ENCODE measurements at places on chromosomes 11 and 22.
A peak's percentile ranks its signal among the peaks of the same experiment; 100 is the strongest.

GRCh38 chr11:35017528-35018342, 101.3 kb downstream of the PDHX start:
- DNase-seq, result no peak

DNA sequence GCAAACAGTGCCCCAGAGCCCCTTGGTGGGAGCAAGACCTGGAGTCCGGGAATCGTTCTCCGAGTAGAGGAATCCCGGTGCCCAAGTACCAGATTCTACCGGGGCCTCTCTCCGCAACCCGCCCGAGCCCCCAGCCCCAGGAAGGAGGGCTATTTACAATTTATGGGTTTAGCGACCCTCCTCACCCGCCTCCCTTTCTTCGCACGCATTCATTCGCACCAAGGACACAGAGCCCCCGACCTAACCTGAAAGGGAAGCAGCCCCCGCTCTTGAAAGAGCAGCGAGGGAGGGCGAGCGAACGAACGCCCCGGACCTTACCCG, 628 bp downstream of the LRP4 start:
- no peak for DNase-seq

- no peak for DNase-seq
Measured at GRCh38 chr11:19493446-19494213, 219.0 kb upstream of the NAV2 start.

GRCh38 chr22:37285937-37286336, 3.6 kb downstream of the CYTH4 start:
- DNase-seq, result no peak

- no peak for DNase-seq
Measured at GRCh38 chr22:42693055-42693762, 27.5 kb downstream of the A4GALT start.

- DNase-seq, result no peak
Measured at GRCh38 chr11:95802806-95803205, 12.5 kb downstream of the CEP57 start.

GRCh38 chr11:75474878-75475766, 42.1 kb upstream of the KLHL35 start:
- DNase-seq, result peak; percentile 67

- no peak for DNase-seq
Measured at GRCh38 chr22:29152954-29153719, 52.6 kb upstream of the EMID1 start.

- DNase-seq, result no peak
Measured at GRCh38 chr22:47902646-47903180, 1140.3 kb downstream of the TBC1D22A start.

DNA sequence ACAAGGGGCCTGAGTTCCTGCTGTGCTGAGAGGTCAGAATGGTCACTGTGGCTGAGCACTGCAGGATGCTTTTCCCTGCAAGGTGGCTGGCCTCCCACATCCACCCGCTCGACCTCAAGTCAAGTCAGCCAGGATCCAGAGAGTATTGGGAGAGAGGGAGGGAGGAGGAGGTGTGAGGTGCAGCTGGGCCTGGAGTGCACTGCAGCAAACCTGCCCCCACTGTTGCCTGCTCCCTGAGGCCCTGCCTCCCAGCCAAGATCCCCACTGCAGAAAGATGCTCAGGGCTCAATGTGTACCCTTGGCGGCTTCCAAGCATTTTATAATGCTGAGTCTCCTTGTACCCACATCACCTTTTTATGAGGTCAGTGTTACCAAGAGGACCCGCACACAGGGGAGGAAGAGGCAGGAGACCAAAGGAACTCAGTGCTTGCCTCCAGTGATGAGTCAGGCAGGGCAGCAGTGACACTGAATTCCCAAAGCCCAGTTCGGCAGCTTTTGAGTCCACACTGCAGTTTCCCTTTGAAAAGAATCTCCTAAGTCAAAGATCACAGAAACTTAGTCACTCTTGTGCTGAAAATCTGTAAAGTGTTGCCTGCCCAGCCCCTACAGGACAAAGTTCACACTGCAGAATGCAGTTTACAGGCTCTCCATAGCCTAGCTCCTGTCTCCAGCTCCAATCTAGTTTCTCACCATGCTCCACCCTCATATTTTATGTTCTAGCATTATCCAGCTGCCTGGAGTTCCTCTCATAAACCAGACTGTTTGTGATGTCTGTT, 3.1 kb downstream of the ENDOD1 start:
- DNase-seq, result no peak

DNA sequence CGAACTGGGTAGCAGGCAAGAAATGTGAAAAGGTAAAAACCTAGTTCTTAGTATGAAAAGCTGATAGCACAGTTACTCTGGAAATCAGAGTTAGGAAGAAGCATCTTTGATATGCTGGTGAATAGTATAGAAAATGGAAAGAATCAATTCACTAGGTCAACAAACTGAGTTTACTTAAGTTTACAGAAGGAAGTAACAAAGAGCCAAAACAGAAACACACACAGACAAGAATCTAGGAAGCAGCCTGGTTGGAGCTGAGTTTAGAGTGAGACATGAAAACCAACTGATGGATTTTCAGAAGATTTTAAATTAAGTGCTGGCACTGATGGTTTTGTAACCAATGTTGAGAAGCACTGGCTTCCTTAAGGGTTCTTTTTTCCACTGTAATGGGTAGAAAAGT, 296.3 kb downstream of the CADM1 start:
- DNase-seq, result no peak

DNA sequence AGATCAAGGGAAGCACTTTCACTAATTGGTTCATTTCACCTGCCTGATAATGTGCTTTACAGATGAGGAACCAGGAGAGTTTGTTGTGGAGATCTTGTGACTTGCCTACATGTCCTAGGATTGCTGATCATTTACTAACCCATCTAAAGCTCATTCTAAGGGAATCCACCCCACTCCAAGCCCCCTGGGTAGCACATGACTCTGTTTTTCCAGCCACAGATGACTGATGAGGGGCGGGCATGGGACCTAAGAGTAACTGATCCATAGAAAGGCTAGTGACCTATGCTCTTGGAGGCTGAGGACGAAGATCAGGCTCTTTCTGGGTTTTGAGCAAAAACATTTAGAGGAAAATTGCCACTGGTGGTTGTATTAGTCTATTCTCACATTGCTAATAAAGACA, 378.1 kb downstream of the CADM1 start:
- DNase-seq, result no peak

- no peak for DNase-seq
Measured at GRCh38 chr22:37476389-37477329, 9.5 kb downstream of the MFNG start.

- DNase-seq, result no peak
Measured at GRCh38 chr11:94870422-94870821, 102.3 kb downstream of the AMOTL1 start.

DNA sequence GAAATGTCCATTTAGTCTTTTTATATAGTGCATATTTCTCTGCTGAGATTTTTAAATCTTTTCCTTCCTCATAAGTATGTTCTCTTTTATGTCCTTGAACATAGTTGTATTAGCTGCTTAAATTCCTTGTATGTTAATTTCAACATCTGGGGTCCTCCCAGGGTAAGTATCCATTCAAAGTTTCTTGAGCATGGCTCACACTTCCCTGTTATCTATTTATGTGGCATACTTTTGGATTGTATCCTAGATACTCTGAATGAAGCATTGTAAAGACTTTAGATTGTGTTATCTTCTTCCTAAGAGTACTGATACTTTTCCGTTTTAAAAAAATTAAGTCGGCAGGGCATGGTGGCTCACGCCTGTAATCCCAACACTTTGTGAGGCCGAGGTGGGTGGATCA, 28.4 kb upstream of the PITPNB start:
- no peak for DNase-seq

GRCh38 chr11:102184269-102184987, 74.2 kb downstream of the YAP1 start:
- DNase-seq, result no peak
